ENCODE measurements at places on chromosomes 1 and 21. TPM values are rescaled to one million over a fixed set of nuclear protein-coding genes. Genes with fewer than 3 reads are reported as not detected.

LCE2B gene
- total RNA-seq = not detected

CASQ2 gene
- total RNA-seq = not detected

EVI5 gene
- total RNA-seq = 27.7 TPM

PRR9 gene
- not detected for total RNA-seq

PGLYRP4 gene
- not detected for total RNA-seq

NID1 gene
- total RNA-seq = 0.09 TPM

MMEL1 gene
- total RNA-seq = not detected

NR5A2 gene
- total RNA-seq = not detected

GLIS1 gene
- not detected for total RNA-seq

GJB4 gene
- total RNA-seq = not detected

CATSPERE gene
- 0.68 TPM for total RNA-seq

SDF4 gene
- 158 TPM for total RNA-seq

XCL1 gene
- total RNA-seq = 242 TPM

CCDC190 gene
- not detected for total RNA-seq

HOOK1 gene
- 4.4 TPM for total RNA-seq

PHLDA3 gene
- total RNA-seq = 18.6 TPM

UBASH3A gene
- total RNA-seq = 36.4 TPM

NKAIN1 gene
- not detected for total RNA-seq

IVL gene
- total RNA-seq = not detected

LAMC2 gene
- total RNA-seq = not detected

DDR2 gene
- 0.13 TPM for total RNA-seq

VASH2 gene
- total RNA-seq = 0.07 TPM

CSMD2 gene
- not detected for total RNA-seq

KLHDC7A gene
- not detected for total RNA-seq

KRTAP6-1 gene
- not detected for total RNA-seq

S100A7 gene
- not detected for total RNA-seq

KCNJ9 gene
- not detected for total RNA-seq

TTLL10 gene
- total RNA-seq = not detected

AMY1A gene
- total RNA-seq = not detected

ABCA4 gene
- not detected for total RNA-seq

C1orf141 gene
- not detected for total RNA-seq

ADAMTS4 gene
- total RNA-seq = 0.37 TPM

OR2T29 gene
- not detected for total RNA-seq

FCGR3A gene
- 0.58 TPM for total RNA-seq

All from CD8-positive, alpha-beta memory T cell (primary cell).